Stimulated activated naive CD4-positive, alpha-beta T cell treated with Interleukin-2 at 50 U/mL for 16 hours (primary cell): ENCODE measurements at places on chromosomes 2 and 18.

- DNase-seq = no peak
Observed at GRCh38 chr18:9849407-9850283, 36.1 kb upstream of the TXNDC2 start.

DNA sequence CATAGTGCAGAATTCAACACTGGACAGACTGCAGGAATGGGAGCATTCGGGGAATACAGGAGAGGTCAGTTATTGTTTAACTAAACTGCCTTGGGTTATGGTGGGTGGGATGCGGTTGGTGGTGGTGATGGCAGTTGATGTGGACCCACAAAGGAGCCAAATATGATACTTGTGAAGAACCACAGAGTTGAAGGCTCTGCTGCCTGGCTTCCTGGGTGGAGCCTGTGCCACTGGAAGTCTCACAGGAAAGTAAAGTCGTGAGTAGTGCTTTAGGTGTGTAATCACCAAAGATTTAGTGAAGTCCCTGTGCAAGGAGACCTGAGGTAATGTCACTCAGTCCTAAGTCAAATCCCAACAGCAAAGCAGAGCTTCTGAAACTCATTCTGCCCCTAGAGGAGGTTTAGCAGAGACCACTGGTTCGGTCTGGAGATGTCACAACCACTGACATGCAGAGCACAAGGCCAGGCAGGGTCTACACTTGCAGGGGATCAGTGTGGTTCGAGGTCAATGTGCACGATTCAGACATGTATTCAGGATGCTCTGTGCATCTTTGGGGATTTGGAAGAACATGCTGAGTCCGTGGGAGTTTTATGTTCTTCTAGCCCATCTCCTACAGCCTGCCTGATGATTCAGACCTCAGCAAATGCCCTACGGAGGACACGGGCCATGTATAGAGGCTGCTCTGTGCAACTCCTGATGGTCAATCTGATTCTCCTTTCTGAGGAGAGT, 1150.9 kb downstream of the RPIA start:
- DNase-seq = no peak

GRCh38 chr2:88199912-88200682, 30.0 kb downstream of the THNSL2 start:
- DNase-seq = peak; percentile 10

GRCh38 chr2:154386186-154386585, 312.3 kb upstream of the KCNJ3 start:
- no peak for DNase-seq

- no peak for DNase-seq
Observed at GRCh38 chr18:40904295-40904694, 1050.7 kb upstream of the PIK3C3 start.

DNA sequence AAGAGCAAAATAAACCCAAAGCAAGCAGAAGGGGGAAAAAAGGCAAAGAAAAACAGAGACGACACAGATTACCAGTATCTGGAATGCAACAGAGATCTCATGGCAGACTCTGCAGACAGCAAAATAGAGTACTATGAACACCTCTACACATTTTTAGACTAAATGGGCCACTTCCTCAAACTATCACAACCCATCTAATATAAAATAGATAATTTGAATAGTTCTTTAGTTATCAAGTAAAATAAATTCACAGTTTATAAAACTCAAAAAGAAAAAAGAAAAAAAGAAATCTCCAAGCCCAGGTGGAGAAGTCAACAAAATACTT, 16.6 kb downstream of the SESTD1 start:
- DNase-seq = no peak

GRCh38 chr2:177147093-177147694, 65.4 kb upstream of the HNRNPA3 start:
- no peak for DNase-seq

DNA sequence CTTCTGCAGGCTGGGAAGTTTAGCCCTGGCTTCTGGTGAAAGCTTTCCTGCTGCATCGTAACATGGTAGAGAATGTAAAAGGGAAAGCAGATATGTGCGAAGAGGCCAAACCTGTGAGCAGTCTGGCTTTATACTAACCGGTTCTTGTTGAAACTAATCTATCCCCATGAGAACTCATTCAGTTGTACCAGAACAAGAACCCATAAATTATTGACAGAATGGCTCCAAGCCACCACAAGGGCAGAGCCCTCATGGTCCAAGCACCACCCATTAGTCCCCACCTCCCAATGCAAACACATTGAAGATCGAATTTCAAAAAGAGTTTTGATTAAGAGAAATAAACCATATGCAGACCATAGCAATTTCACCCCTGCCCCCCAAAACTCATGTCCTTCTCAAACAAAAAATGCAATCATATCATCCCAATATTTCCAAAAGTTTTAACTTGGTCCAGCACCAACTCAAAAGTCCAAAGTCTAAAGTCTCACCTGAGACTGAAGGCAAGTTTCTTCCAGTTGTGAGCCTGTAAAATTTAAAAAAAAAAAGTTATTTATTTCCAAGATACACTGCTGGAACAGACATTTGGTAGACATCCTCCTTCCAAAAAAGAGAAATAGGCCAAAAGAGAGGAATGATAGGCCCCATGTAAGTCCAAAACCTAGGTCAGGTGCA, 318.9 kb downstream of the CNTNAP5 start:
- no peak for DNase-seq

DNA sequence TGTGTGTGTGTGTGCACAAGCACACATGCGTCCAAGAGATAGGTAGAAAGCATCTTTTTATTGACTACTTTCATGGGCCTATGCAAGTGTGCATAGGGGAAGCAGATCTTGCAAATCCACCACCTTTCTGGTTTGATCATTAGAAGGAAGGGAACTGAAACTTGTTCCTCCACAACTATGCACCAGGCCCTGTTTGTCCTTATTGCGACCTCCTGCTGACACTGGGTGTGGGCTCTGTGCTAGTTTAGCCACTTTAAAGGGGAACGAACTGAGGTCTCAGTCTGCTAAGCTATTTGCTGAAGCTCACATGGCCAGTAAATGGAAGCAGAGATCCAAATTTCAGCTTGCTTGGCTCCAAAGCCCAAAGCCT, 32.1 kb upstream of the INSIG2 start:
- DNase-seq = no peak

DNA sequence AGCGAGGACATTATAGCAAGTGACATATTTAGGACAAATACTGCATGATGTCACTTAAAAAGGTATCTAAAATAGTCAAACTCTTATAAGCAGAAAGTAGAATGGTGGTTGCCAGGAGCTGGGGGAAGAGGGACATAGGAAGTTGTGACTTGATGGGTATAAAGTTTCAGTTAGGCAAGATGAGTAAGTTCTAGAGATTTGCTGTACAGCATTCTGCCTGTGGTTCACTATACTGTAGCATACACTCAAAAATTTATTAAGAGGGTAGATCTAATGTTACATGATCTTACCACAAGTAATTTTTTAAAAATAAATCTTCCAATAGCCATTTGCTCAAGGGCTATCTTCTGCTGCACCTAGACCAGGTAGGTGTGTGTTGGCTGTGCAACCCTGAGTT, 78.1 kb upstream of the NPAS2 start:
- DNase-seq = no peak

GRCh38 chr18:21703241-21703820, 1.2 kb downstream of the ABHD3 start:
- peak; percentile 22 for DNase-seq

DNA sequence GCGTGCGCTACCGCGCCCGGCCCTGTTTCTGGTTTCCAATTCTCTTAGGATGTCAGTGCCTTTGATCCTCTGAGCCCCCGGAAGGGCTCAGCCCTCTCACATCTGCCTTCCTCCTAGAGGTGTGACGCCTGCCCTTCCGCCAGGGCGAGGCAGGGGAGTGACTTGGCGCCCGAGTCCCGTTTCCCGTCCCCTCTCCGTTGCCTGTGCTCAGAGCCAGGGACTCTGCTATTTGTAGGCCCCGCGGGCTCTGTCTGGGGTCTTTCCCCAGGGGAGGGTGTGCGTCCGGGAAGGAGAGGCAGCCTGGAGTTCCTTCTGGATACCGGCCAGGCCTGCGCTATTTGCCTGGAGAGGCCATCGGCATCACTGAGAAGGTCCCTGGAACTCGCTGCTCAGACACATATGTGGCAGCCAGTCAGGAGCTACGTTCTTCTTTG, 103.7 kb upstream of the TAF1B start:
- DNase-seq = peak; percentile 12

- no peak for DNase-seq
Observed at GRCh38 chr2:45340318-45340717, 270.7 kb downstream of the SRBD1 start.
